A549 (cell line): ENCODE measurements at places on chromosomes 12 and 14. TPM values are rescaled to one million over a fixed set of nuclear protein-coding genes. Genes with fewer than 3 reads are reported as not detected.

DNA sequence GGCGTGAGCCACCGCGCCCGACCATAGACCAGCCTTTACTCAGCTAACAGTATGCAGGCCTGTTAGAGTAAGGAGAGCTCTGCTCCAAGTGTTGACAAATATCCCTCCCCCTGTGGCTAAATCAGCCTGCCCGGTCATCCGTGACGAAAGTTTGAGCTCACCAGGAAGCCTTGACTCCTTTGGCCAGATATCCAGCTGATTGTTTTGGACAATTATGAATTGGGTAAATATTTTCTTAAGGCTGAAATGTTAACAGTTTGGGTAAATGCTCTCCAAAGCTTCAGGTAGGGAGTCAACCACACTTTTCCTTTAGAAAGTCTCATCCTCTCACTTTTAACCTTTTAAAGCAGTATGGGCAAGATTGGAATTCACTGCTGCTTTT, 157.9 kb downstream of the PAWR start:
- DNase-seq: peak; percentile 67

DNA sequence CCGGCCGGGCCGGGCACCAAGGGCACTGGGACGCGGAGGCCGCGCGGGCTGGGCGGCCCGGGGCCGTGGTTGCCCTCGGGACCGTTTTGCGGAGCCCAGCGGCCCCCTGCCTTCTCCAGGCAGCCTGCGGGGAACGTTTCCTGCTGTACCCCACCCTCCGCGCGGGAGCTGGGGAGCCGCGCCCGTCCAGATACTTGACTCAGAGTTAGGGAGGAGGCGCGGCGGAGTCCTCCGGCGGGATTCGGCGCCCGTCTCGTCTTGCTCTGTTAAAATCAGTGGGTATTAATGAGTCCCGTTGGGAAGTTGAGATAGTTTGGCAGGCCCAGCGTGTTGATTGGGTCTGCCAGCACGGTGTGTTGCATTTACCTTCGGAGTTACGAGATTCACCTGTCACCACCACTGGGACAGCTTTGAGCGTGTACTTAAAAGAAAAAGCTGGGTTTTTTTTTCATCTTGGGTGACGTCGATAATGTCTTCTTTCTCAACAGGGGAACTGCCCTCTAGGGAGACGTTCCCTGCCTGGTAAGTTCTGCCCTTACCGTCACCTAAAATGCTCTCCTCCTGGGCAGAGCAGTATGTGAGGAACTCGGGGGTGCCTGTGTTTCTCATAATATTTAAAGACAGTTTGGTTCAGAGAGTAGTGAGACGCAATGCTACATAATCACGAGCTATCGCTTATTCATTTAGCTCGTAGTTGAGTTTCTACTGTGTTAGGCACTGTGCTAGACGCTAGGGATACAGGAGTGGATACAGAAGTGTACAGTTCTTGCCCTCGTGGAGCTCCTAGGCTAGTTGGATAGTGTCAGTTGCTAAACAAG, 596 bp downstream of the DLST start:
- peak; percentile 24 for DNase-seq

DNA sequence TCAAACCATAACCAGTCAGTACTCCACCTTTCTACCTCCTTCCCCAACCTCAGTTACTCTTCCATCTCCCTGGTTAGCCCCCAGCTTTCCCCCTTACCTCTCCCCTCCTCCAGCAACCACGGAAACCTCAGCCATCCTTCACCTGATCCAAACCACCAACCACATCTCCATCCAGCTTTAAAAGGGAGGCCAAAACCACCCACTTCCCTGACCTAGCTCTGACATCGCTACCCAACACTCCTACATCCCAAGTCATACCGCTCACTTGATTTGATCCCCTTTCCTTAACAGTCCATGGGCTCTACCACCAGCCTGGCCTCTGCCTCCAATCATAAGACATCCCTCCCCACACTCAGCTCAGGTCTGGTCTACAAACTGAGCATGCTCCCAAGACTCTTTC, 1.5 kb downstream of the RAB35 start:
- no peak for DNase-seq

Gene NEDD8
- 561 to 594 TPM (median 589 TPM) in 3 replicates for polyA plus RNA-seq

DNA sequence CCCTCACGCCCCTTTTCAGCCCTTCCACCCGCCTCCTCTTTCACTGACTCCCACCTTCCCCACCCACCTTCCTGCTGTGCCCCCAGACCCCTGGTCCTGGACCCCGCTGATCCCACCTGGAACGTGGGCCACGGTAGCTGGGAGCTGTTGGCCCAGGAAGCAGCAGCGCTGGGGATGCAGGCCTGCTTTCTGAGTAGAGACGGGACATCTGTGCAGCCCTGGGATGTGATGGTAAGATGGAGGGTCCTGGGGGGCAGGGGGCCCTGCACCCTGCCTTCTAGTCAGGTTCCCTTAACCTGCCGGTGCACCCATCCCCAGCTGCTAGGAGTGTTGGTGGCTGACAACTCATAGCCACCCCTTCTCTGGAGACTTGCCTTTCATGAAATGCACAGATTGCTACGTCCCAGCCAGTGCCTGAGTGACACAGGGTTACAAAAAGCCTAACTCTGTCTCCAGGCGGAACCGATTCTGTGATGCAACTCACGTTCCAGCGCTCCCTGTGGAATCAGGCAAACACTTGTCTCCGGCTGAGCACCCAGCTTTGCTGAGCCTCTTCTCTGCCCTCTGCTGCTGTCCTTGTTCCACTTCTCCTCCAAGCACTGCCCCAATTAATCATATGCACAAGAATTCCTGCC, 15.0 kb upstream of the OAS2 start:
- DNase-seq: no peak

Gene ACSM4
- polyA plus RNA-seq: not detected in 3 replicates

Gene NPAS3
- polyA plus RNA-seq: not detected in 3 replicates

DNA sequence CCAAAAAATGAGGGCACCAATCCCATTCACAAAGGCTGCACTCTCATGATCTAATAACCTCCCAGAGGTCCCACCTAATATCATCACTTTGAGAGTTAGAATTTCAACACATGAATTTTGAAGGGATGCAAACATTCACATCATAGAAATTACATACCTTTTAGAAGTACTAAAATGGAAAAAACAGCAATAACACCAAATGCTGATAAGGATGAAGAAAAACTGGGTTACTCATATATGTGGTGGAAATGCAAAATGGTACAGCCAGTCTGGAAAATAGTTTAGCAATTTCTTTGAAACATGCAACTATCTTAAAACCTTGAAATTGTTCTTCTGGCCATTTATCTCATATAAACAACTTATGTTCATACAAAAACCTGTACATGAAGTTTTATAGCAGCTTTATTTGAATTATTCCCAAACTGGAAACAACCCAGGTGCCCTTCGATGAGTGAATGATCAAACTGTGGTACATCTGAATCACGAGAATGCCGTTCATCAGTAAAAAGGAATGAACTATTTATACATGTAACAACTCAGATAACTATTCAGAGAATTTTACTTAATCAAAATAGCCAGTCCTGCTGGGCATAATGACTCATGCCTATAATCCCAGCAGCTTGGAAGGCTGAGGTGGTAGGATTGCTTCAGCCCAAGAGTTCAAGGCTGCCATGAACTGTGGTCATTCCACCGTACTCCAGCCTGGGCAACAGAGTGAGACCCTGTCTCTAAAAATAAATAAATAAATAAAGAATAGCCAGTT, 109.4 kb upstream of the SSTR1 start:
- DNase-seq: no peak

- peak; percentile 66 for DNase-seq
Measured at GRCh38 chr12:7162691-7163114, 26.8 kb upstream of the PEX5 start.

- no peak for DNase-seq
Measured at GRCh38 chr12:55626154-55626553, 10.5 kb upstream of the OR10P1 start.

Gene PMEL
- polyA plus RNA-seq: 0.71 to 1.4 TPM (median 1.0 TPM) in 3 replicates

- DNase-seq: no peak
Measured at GRCh38 chr12:78085542-78086182, 255.0 kb downstream of the NAV3 start.

- no peak for DNase-seq
Measured at GRCh38 chr12:51749206-51749985, 99.1 kb downstream of the FIGNL2 start.

DNA sequence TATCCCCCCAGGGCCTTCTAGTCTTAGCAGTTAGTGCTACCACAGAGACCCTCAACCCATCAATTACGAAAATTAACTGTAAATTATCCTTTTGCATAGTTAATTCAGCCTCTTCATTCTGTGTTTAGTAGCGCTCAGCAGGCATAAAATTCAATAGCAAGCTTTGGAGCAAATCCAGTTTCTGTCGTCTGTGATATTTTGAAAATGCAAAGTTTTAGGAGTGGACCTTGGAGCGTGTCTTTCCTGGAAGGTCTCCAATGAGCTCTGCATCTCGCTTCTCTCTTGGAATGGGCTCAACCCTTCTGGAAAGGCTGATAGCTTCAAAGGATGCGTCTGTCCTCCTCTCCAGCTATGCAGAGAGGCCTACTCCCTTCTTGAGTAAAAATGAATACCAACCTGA, 222.9 kb downstream of the SLC15A4 start:
- DNase-seq: no peak

Gene CAPZA3
- polyA plus RNA-seq: not detected in 3 replicates

Gene DPPA3
- polyA plus RNA-seq: not detected in 3 replicates
